ENCODE measurements at places on chromosomes 3 and 15.

GRCh38 chr3:173066044-173067004 lies 74.7 kb downstream of the SPATA16 start:
- peak; percentile 61 for DNase-seq

DNA sequence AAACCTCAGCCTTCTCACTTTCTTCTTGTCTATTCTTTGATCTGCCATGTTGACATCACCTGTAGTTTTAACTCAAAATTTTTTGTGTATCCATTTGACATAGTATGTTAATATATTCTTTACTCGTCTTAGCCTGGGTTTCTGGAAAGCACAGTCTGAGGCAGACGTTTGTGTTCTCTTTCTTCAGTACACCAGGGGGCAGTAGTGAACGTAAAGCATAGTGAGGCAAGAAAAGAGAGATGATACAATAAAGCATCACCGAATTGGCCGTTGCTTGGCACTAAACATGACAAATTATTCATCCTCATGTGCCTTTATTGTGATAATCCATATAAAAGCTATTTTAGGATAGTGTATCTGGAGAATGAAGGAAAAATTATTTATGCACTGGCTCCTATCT lies 141.0 kb upstream of the MYRIP start:
- DNase-seq: no peak

DNA sequence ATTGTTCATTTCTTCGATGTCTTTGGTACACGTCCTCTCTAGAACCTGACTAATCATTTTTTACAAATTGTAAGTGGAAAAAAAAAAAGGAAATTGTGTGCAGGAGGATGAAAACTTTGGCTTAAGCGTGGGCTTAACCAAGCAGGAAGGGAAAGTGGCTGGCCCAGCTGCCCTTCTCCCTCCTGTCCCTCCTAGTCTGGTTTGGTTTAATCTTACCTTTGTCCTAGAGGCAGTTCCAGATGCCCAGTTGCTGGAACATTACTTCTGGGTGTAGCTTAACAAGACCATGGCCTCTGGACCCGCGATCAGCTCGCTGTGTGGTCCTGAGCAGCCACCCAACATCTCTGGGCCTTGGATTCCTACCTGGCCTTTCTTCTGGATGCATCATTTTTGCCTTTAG lies 15.4 kb downstream of the PAQR5 start:
- DNase-seq: no peak

GRCh38 chr3:37531066-37531720 lies 330.5 kb upstream of the CTDSPL start:
- no peak for DNase-seq

- DNase-seq: peak; percentile 72
Measured at GRCh38 chr3:30681649-30682211, 75.3 kb downstream of the TGFBR2 start.

DNA sequence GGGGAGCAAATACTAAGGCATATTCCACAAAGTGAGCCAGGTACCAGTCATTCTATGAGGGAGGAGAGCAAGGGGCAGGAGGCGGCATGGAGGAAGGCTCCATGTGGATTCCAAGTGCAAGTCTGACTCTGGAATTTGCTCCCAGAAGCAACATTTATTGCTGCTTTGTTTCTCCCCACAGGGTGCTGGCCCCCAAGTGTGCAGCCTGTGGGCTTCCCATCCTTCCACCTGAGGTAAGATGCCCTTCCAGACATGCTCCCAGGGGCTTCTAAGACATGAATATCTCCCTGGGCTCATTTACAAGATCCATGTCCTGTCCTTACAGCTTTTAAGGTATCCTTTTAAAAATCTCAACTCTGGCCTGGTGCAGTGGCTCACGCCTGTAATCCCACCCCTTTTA lies 15.9 kb upstream of the SACM1L start:
- no peak for DNase-seq

DNA sequence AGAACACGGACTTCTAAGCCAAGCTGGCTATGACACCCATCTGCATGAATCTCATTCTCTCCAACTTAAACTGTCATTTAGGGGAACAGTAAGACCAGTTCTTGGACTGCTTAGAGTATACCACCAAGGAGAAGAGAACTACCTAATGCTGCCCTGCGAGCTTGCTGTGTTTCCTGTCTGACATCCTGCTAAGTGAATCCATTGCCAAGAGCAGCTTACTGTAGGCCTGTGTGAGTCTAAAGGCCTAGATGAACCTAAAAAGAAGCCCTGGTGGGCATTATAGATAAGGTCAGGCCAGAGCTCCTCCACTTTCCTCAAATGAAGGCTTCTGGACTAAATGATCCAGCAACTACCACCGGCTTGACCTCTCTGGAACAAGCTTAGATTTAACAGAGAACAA lies 15.0 kb downstream of the LZTFL1 start:
- DNase-seq: no peak

- no peak for DNase-seq
Measured at GRCh38 chr15:28964098-28964497, 78.3 kb downstream of the APBA2 start.

GRCh38 chr15:98898122-98898521 lies 109.5 kb downstream of the PGPEP1L start:
- no peak for DNase-seq

- DNase-seq: no peak
Measured at GRCh38 chr3:37291275-37291700, 116.9 kb upstream of the LRRFIP2 start.

GRCh38 chr15:42218953-42219592 lies 11.0 kb upstream of the VPS39 start:
- DNase-seq: no peak

- no peak for DNase-seq
Measured at GRCh38 chr3:18951333-18951732, 197.0 kb upstream of the KCNH8 start.

GRCh38 chr3:116445311-116445841 lies at the start of gene LSAMP:
Gene LSAMP, minus strand, starts transcription at chr3:116445487.
- DNase-seq: no peak

DNA sequence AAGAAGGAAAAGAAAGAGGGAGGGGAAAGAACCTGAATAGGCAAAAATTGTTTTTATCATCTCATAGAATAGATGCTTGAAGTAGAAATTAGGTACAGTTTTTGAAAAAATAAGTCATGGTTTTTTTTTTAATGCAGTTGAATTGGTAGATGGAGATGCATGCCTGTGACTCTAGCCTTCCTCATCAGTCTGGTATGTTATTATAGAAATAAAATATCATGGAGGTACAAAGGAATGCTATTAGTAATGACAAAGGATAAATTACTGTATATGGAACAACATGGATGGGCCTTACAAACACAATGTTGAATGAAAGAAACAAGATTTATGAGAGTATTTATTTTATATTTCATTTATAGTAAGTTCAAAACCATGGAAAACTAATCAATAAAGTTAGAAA lies 162.4 kb upstream of the GALNT15 start:
- DNase-seq: no peak

- no peak for DNase-seq
Measured at GRCh38 chr3:43094381-43094780, 11.5 kb downstream of the POMGNT2 start.

GRCh38 chr3:142127941-142128658 lies 21.2 kb downstream of the TFDP2 start:
- no peak for DNase-seq

DNA sequence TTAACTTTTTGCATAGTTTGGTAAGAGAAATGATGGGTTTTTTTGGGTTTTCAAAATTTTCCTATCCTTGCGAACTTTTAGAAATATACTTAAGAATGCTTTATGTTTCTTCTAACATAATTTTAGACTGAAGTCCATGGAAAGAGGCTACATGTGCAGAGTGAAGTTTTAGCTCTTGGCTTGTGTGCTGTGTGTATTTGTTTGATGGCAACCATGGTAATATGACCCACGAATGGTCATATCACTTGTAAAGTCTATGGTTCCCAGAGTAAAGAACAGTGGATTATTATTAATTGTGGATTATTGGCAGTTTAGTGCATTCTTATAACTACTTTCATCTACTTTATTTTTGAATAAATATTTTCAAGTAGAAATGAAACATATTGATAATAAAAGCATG lies 124.0 kb upstream of the GOLGA6L4 start:
- DNase-seq: no peak

DNA sequence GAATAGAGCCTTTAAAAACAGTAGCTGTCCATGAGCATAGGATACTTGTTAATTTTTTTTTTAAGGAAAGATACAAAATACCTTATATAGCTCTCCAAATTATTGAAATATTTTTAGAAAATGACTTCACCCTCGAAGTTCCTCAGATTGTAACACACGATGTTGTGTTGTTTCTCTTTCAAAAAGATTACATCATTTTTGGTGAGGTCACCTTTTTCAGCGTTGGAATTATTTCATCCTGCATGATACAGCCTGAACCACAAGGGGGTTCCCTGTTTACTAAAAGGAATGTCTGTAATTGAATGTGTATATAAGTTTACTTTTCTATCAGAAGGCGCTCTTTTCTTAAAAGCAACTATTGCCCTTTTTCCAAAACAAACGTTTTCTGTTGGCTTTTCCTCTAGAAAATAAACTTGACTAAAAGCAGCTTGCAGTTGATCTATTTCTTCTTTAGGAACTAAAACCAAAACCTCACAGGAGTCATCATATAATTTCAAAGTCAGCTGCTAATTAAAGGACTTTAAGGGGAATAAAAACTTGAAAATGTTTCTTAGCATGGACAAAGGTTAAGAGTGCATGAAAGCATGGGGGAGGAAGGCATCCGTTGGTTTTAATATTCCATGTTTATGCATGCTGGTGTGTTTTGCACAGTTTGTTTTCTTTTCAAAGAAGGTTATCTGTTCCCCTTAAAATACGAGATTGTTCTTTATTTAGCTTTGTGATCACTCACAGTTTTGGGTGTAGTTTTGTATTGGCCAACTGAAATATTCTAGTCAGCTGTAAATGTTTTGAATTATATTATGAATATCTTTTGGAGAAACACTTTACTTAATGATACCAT lies 29.4 kb downstream of the LYSMD4 start:
- DNase-seq: no peak

DNA sequence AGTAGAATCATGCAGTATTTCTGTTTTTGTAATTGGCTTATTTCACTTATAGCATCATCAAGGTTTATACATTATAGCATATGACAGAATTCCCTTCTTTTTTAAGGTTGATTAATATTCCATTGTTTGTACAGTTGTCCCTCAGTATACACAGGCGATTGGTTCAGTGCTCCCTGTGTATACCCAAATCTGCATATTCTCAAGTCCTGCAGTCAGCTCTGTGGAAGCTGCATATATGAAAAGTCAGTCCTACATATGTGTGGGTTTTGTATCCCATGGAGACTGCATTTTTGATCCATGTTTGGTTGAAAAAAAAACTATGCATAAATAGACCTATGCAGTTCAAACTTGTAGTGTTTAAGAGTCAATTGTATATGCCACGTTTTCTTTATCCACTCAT lies 127.7 kb downstream of the ISL2 start:
- no peak for DNase-seq

DNA sequence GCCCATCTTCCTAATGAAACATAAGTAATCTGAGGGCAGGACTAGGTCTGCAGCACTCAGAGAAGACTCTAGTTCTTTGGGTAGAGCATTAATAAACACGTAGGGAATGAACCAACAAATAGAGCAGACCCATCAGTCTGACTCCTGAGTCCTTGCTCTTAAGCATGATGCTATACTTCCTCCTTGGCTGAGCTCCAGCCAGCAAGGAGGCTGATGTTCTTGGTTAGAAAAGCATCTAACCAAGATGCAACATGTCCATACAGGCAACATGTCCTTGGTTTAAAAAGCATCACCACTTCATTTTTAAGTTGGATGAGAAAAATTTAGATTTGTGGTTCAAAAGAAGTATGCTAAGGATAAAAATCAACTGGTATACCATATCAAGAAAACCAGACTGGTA lies 8.5 kb upstream of the MYH15 start:
- DNase-seq: no peak

DNA sequence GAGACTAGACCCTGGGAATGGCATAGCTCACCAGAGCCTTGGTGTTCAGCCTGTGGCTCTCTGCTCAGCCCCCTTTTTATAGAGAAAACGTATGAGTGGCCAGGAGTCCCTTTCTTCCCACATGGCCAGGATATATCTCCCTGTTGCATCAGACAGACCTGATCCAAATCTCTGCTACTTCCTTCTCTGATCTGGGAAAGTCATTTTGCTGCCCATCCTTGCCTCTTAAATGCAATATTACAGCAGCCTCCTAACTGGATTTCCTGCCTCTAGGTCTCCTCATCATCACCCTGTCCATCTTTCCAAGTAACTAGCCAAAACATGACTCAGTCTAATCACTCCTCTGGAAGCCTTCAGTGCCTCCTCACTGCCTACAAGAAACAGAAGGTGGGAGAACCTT lies 42.9 kb downstream of the CTDSPL start:
- no peak for DNase-seq

GRCh38 chr3:73846951-73847350 lies 222.2 kb upstream of the PDZRN3 start:
- no peak for DNase-seq

DNA sequence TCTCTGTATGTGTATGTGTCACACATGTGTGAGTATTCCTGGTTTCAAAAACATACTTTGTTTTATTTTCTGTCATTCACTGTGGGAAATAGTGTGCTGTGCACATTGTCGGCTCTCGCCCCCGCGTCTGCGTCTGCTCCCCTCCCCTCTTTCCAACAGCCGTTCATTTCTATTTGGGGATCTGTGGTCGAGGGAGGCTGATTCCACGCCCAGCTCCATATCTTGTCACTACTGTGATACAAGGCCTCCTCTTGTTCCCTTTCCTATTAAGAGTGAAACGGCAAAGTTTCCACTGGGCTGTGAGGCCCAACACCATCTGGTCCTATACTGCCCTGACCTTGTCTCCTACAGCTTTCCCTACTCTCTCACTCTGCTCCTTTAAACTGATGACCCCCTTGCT lies 172.5 kb upstream of the LRIG1 start:
- no peak for DNase-seq

DNA sequence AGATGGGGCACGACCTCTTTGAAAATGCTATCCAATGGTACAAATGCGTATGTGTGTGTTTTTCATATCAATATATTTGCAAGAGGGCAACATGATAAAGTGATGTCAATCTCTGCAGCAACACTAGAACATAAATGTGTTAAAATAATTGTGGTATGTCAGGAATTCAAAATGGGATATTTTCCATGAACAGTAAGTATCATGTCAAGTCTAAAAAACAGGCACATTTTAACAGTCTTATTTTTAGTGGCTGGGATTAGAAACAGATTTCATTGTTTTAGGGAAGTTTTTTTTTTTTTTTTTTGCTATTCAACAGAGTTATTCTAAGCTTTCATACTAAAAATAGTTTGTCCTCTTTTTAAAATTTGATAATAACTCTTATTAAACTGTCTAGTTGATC lies 209.8 kb downstream of the GAP43 start:
- DNase-seq: no peak

GRCh38 chr15:65937476-65937875 lies 68.2 kb downstream of the RAB11A start:
- DNase-seq: no peak

Measured in heart left ventricle (tissue), 16 donors.